Activated naive CD4-positive, alpha-beta T cell treated with anti-CD3 and anti-CD28 coated beads for 36 hours (primary cell): ENCODE measurements at places on chromosomes 5 and 9. TPM values are rescaled to one million over a fixed set of nuclear protein-coding genes. Genes with fewer than 3 reads are reported as not detected.

DNA sequence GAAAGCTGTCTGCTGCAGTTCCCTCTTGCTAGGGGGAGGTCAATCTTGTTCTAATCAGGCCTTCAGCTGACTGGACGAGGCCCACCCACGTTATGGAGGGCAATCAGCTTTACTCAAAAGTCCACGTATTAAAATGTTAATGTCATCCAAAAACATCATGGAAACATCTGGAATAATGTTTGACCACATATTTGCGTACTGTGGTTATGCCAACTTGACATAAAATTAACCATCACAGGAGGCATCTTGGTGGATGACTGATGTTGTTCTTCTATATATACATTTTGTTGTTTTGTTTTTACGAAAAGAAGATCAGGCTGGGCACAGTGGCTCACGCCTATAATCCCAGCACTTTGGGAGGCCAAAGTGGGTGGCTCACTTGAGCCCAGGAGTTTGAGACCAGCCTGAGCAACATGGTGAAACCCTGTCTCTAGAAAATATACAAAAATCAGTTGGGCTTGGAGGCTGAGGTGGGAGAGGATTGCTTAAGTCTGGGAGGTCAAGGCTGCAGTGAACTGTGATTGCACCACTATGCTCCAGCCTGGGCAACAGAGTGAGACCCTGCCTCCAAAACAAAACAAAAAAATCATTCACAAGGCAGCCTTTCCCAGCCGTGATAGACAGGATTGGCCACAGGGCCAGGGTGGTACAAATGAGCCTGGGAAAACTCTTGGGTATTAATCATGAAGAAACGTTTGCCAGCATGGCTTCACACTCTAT is 33.8 kb upstream of the PRXL2C start:
- peaks cover 3% of the 10 kb centered on the region for H3K27me3 ChIP-seq
- H3K36me3 ChIP-seq: peaks cover 7% of the 10 kb centered on the region
- no peak overlapping the region for H3K4me3 ChIP-seq
- no peak for DNase-seq

- H3K4me3 ChIP-seq: no peak overlapping the region
- H3K27ac ChIP-seq: no peak overlapping the region
- no peak for DNase-seq
- no peaks in the 10 kb centered on the region for H3K36me3 ChIP-seq
Measured at GRCh38 chr9:117028103-117028858, 341.2 kb downstream of the TRIM32 start.

- H3K4me3 ChIP-seq: no peak overlapping the region
- H3K27me3 ChIP-seq: peaks cover 14% of the 10 kb centered on the region
- no peaks in the 10 kb centered on the region for H3K36me3 ChIP-seq
Measured at GRCh38 chr5:73851471-73852181, 225.6 kb downstream of the ARHGEF28 start.

DNA sequence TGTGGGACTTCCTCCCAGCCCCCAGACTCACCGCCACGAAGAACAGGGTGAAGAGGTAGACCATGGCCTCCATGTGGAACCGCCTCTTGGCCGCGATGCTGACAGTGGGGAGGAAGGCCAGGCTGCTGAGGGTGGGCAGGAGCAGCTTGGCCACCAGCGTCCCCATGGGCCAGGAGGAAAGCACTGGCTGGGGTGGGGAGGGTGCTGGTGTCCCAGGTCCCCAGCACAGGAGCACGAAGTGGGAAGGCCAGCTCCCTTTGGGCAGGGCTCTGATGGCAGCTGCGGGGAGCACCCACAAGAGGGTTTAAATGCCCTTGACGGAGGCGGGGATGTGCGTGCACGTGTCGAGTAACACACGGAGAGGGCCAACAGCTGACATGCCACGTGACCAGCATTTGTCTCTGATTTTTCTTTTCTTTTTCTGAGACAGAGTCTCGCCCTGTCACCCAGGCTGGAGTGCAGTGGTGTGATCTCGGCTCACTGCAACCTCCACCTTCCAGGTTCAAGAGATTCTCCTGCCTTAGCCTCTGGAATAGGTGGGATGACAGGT is at the start of gene MYMK:
MYMK (minus strand) TSS at position 281 of the 550 bp plus-strand sequence; CDS start at position 166, 115 bp downstream.
- H3K36me3 ChIP-seq: no peaks in the 10 kb centered on the region
- no peaks in the 10 kb centered on the region for H3K27me3 ChIP-seq
- H3K4me1 ChIP-seq: peaks cover 7% of the 10 kb centered on the region

DNA sequence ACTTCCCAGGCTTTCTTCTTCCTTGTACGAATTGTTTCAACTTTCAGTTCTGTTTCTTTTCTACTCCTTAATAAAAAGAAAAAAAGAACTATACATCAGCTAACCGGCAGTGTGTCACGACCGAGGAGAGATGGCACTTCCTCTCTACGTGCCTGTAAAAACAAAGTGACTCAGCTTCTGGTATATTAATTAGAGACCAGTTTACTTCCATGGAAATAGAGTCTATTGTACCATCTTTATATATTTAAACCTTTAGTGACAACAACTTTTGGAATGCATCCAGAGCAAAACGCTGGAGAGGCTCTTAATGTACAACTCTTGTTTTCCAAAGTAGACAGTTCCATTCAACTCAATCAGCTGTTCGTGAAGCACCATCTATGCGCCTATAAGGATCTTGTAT is 94.5 kb upstream of the LIFR start:
- peak; percentile 18 for DNase-seq
- peaks cover 22% of the 10 kb centered on the region for H3K27me3 ChIP-seq
- H3K4me1 ChIP-seq: peaks cover 10% of the 10 kb centered on the region
- peak overlapping the region; percentile 54 for H3K4me3 ChIP-seq

- H3K4me1 ChIP-seq: no peaks in the 10 kb centered on the region
- H3K27ac ChIP-seq: no peak overlapping the region
- H3K4me3 ChIP-seq: no peak overlapping the region
- no peak for DNase-seq
- H3K27me3 ChIP-seq: peaks cover 10% of the 10 kb centered on the region
- no peaks in the 10 kb centered on the region for H3K36me3 ChIP-seq
Measured at GRCh38 chr9:14508884-14509283, 184.3 kb downstream of the ZDHHC21 start.

DNA sequence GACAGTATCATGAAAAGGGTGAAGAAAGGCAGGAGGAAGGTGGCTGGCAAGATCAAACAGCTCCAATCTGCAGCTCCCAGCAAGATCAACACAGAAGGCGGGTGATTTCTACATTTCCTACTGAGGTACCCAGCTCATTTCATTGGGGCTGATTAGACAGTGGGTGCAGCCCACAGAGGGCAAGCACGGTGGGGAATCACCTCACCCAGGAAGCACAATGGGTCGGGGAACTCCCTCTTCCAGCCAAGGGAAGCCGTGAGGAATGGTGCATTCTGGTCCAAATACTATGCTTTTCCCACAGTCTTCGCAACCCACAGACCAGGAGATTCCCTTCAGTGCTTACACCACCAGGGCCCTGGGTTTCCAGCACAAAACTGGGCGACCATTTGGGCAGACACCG is 66.8 kb downstream of the CAMSAP1 start:
- DNase-seq: peak; percentile 30
- no peaks in the 10 kb centered on the region for H3K27me3 ChIP-seq
- H3K27ac ChIP-seq: no peak overlapping the region
- H3K4me1 ChIP-seq: peaks cover 5% of the 10 kb centered on the region
- H3K4me3 ChIP-seq: no peak overlapping the region

DNA sequence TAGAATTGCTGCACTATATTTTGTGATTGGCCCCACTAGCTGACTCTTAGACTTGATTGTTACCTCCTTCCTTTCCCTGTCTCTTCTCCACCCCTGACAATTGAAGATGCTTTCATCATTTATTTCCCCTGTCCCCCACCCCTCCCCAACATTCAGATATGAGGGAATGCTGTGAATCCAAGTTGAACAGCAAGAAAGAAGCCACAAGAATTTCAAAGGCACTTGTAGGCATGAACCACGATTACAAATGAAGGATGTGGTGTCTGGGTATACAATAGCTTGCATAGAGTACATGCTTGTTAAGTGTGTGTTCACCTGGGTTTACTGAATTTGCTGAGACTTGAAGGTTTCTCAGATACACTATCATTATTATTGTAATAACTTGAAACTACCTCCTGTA is 78.3 kb upstream of the TRIO start:
- H3K4me3 ChIP-seq: no peak overlapping the region
- no peak overlapping the region for H3K27ac ChIP-seq
- H3K36me3 ChIP-seq: no peaks in the 10 kb centered on the region
- no peaks in the 10 kb centered on the region for H3K4me1 ChIP-seq

The IL4 gene
- total RNA-seq: not detected

The GLDC gene
- 1.7 TPM for total RNA-seq

The BTNL3 gene
- not detected for total RNA-seq

The KIF4B gene
- total RNA-seq: 0.10 TPM

The AP3B1 gene
- total RNA-seq: 33.0 TPM

The ERCC8 gene
- 7.8 TPM for total RNA-seq

The EPB41L4B gene
- total RNA-seq: 0.25 TPM

The LHX3 gene
- total RNA-seq: not detected

The PCDHB8 gene
- not detected for total RNA-seq

The ANXA1 gene
- total RNA-seq: 19.9 TPM
